AG09309 (cell line): ENCODE measurements at places on chromosomes 11 and 22.

DNA sequence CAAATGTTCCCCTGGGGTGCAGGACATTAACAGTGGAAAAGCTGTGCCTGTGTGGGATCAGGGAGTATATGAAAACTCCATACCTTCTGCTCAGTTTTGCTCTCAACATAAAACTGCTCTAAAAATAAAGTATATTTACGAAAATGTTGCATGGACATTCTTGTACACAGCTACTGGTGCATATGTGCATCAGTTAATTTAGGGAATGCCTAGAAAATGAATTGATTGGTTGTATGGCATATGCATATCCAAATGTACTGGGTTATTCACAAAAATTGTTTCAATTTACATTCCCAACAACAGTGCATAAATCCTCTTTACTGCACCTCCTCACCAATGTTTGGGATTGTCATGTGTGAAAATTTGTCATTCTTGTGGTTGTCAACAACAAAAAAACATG lies 251.1 kb upstream of the MPPED2 start:
- no peak for DNase-seq

DNA sequence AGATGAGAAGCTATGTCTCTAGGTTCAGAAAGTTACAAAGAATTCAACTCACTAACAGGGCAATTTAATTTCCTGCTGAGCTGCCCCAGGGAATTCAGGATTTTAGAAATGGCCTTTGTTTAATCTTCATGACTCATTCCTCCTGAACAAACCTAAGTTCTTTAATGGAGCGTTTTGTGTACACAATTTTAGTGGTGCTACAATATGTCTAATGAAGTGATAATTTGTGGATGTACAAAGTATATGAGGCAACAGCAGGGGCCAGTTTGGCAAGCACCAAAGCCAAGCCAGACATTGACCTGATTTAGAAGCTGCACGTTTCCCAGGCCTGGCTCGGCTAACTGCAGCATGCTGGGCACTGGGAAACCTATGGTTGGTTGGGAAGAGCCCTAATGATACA lies 34.4 kb upstream of the HEPHL1 start:
- DNase-seq = peak; percentile 8

DNA sequence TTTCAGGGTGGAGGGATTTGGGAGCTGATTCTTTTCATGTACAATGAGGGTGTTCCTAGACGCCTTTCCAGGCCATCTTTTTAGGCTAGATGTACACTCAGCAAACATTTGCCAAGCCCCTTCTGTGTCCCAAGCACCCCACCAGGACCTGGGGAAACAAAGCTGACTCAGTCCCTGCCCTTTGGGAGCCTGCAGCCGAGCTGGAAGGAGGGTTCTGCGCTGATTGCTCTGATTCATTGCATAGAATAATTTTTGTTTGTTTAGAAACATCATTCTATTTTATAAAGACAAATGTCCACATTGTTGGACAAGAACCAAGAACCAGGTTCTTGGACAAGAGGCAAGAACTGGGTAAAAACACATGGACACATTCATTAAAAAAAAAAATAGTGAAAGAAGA lies 16.7 kb downstream of the TP53AIP1 start:
- DNase-seq = no peak

DNA sequence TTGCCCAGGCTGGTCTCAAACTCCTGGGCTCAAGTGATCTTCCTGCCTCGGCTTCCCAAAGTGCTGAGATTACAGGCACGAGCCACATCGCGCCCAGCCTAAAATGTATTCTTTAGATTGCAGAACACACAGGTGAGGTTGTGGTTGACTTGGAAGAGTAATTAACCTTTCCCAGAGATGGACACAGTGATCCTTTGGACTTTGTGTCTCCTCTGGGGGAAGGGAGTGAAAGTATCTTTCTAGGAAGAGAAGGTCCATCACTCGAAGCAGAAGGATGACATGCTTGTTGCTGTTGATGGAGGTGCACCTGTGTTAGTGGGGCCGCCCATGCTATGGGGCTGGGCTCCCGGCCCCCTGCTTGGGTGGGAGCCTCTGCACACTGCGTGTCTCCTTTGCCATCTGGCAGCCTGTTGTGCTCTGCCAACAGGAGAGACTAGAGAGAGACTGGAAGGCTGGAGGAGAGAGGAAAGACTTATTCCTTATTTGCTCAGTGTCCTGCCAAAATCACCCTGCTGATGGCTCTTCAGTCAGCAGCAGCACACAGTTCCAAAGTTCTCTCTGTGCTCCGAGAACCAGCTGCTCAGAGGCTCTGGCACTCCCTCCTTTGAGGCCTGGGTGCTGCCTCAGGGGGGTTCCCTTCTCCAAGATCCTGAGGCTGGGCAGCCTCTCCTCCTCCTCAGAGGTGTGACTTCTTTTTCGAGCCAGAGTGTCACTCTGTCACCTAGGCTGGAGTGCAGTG lies 33.1 kb upstream of the CYB5R3 start:
- DNase-seq = no peak

- DNase-seq = no peak
These were observed at the start of gene ART5 for GRCh38 chr11:3641701-3642070. TSS of gene ART5 (minus strand) at chr11:3641992. CDS start at chr11:3641862, 130 bp downstream.

- no peak for DNase-seq
These were observed 246.6 kb upstream of the PLET1 start for GRCh38 chr11:112507281-112507680.

GRCh38 chr11:783581-784015 lies 6.3 kb downstream of the CEND1 start:
- peak; percentile 85 for DNase-seq

DNA sequence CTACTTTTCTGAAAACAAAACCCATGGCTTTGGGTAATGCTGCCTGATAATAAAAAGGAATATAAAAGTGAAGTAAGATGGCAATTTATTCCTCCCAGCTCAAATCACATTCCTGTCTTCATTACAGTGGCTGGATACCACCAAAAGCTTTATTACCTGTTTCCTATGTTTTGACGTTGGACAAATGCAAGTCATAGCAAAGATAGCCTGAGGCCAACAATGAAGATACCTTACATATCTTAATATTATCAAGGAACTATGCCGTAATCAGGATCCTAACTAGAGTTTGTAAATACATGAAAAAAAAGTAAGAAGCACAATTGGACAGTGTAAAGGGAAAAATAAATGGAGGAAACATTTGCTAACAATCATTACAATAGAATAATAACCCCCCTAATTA lies 202.4 kb downstream of the SOX6 start:
- DNase-seq = no peak
